ENCODE measurements at places on chromosomes 11 and 22.

GRCh38 chr11:34916843-34917770, 689 bp downstream of the PDHX start:
- peak overlapping the region; percentile 93 for H3K4me3 ChIP-seq
- H3K36me3 ChIP-seq = no peaks in the 10 kb centered on the region
- H3K27ac ChIP-seq = peak overlapping the region; percentile 93
- H3K4me1 ChIP-seq = peaks cover 3% of the 10 kb centered on the region

DNA sequence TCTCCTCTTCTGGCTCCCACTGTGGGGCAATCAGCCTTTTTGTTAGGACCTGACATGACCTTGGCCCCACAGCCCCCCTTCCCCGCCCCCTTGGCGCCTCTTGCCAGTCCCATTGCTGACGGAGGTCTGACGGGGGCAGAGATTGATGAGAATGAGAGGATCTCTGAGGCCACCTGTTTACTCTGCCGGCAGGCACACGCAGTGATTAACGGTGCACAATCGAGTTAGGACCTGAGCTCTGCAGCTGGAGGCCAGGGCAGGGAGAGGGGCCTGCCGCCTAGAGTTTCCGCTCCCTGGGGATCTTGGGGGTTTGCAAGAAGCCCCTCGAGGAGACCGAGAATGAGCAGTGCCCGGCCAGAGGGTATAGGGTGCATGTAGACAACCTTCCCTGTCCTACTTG, 6.8 kb upstream of the CHRM1 start:
- H3K36me3 ChIP-seq = no peaks in the 10 kb centered on the region
- H3K4me1 ChIP-seq = peaks cover 26% of the 10 kb centered on the region
- H3K27me3 ChIP-seq = peaks cover 65% of the 10 kb centered on the region
- H3K4me3 ChIP-seq = no peak overlapping the region

GRCh38 chr11:69808667-69809086, 10.5 kb downstream of the FGF3 start:
- H3K36me3 ChIP-seq = no peaks in the 10 kb centered on the region
- H3K27me3 ChIP-seq = peaks cover 60% of the 10 kb centered on the region
- H3K27ac ChIP-seq = no peak overlapping the region
- DNase-seq = peak; percentile 18
- H3K4me1 ChIP-seq = peaks cover 9% of the 10 kb centered on the region

DNA sequence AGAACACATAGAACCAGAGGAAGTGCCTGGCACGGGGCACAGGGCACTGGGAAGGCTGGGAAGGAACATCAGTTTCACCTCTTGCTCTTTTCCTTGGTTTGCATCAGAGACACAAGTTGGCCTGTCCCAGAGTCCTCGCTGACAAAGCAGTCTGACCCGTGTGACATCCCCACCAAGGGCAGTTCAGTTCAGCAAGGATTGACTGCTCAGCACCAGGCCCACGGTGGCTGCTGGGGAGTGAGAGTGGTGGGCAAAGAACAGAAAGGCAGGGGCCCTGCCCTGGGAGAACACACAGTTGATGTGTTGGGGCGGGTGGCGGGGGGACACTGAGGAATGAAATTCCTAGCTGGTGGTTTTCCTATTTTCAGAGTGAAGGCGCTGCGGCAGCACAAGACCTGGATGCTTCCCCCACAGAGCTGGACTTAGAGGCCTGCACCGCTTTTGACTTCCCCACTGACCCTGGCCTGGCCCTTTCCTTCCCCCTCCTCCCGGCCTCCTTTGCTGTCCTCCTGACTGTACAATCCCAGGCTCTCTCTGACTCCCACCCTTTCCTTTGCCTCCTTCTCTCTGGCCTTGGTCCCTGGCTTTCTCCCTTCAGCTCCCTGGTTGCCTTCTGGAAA, 2.2 kb upstream of the TMPRSS13 start:
- peaks cover 63% of the 10 kb centered on the region for H3K27me3 ChIP-seq
- no peaks in the 10 kb centered on the region for H3K36me3 ChIP-seq
- DNase-seq = no peak
- no peak overlapping the region for H3K4me3 ChIP-seq
- peaks cover 9% of the 10 kb centered on the region for H3K4me1 ChIP-seq

- H3K27ac ChIP-seq = peak overlapping the region; percentile 92
- peaks cover 47% of the 10 kb centered on the region for H3K36me3 ChIP-seq
- peaks cover 16% of the 10 kb centered on the region for H3K4me1 ChIP-seq
- peak overlapping the region; percentile 74 for H3K4me3 ChIP-seq
Observed at GRCh38 chr11:114308689-114309089, 12.5 kb downstream of the NNMT start.

GRCh38 chr11:14593671-14594070, 49.9 kb upstream of the PDE3B start:
- no peaks in the 10 kb centered on the region for H3K4me1 ChIP-seq
- H3K27me3 ChIP-seq = no peaks in the 10 kb centered on the region
- no peak overlapping the region for H3K4me3 ChIP-seq
- H3K27ac ChIP-seq = no peak overlapping the region

GRCh38 chr11:131375421-131375820, 5.0 kb downstream of the NTM start:
- H3K4me3 ChIP-seq = no peak overlapping the region
- H3K27me3 ChIP-seq = peaks cover 66% of the 10 kb centered on the region
- no peak overlapping the region for H3K27ac ChIP-seq
- H3K36me3 ChIP-seq = no peaks in the 10 kb centered on the region
- no peak for DNase-seq
- H3K4me1 ChIP-seq = no peaks in the 10 kb centered on the region

DNA sequence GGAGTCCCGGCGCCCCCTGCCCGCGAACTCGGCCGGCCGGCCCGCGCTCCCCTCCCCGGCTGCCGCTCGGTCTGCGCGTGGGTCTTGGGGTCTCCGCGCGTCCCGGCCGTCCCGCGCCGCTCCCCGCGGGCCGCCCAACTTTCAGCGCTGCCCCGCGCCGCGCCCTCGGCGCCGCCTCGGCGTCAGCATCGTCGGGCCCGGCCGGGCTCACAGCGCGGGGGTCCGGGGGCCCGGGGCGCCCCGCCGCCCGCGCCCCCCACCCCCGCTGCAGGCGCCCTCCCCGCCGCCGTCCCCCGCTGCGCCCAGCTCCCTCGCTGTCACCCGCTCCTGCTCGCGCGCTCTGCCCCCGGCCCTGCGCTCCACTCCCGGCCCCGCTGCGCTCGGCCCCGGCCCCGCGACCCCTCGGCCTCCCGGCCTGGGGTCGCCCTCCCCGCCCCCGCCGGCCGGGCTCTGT, at the start of gene KCNJ4:
TSS of gene KCNJ4 (minus strand) at position 124 of the 454 bp plus-strand sequence. CDS start 27,067 bp downstream, outside the sequence.
- H3K27me3 ChIP-seq = peaks cover 76% of the 10 kb centered on the region
- DNase-seq = no peak
- H3K27ac ChIP-seq = no peak within 1 kb of the TSS
- H3K36me3 ChIP-seq = no peaks in the 10 kb centered on the region
- H3K4me3 ChIP-seq = peak within 1 kb of the TSS; percentile 48

DNA sequence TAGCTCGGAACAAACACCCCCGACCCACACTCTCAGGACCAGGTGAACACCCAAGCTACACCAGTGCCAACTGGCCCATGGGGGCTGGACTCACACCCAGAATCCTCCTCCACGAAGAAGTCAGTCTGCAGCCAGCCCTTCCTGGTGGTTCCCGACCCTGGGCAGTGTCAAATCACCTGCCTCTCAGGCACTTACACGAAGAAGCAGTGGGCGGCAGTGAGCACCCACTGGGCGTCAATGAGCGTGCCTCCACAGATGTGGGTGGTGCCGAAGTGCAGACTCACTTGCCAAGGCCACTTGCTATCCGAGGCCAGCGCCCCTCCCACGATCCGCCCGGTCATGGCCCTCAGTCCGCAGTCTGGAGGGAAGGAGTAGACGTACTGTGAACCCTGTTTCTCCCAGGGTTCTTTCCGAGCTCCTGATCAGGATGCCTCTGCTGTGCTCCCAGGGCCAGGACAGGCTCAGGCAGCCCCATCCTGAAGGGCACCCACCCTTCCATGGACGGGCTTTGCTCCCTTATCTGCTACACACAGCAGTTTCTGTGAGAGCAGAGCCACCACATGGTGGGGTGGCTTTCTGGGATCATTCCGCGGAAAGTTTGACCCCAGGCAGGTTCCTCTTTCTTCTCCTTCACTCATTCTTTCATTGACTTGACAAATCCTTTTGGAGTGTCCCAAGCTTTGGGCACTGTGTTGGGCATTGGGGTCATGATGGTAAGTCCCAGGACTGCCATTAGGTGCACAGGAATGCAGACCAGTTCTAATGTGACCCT, 19.4 kb downstream of the TMPRSS13 start:
- H3K27me3 ChIP-seq = peaks cover 45% of the 10 kb centered on the region
- H3K36me3 ChIP-seq = no peaks in the 10 kb centered on the region
- no peak overlapping the region for H3K27ac ChIP-seq
- DNase-seq = no peak

DNA sequence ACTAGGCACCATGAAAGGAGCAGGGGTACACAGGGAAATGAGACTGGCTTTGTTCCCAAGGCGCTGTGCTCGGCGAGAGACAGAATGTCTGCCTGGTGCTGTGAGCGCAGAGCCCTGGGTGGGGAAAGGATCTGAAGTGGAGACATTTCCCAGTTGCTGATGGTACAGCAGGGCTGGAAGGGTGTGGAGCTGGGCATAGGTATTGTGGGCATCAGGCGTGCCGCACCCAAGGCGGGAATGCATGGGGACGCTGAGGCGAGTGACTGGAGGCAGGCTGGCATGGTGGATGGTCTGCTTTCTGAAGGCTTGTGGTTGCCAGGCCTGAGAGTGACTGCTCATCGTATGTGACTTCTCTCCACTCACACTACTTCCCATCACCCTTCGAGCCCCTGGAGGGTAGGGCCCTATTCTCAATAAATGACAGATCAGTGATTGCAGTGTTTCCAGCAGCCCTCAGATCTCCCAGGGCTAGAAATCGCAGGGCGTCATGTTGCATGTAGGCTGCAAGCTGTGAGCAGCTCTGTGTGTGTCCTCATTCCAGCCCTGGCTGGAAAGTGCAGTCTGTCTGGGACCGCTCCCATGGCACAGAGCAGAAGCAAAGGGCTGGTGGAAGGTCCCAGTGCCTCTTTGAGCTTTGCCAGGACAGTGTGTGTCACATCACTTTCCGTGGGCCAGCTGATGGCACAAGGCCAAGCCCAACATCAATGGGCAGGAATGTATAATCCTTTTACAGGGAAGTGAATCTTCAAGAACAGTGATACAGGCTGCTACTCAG, 67.7 kb downstream of the TBC1D22A start:
- H3K4me3 ChIP-seq = peak overlapping the region; percentile 55
- H3K27me3 ChIP-seq = no peaks in the 10 kb centered on the region
- peaks cover 35% of the 10 kb centered on the region for H3K4me1 ChIP-seq
- peak overlapping the region; percentile 92 for H3K27ac ChIP-seq
- peak; percentile 61 for DNase-seq

DNA sequence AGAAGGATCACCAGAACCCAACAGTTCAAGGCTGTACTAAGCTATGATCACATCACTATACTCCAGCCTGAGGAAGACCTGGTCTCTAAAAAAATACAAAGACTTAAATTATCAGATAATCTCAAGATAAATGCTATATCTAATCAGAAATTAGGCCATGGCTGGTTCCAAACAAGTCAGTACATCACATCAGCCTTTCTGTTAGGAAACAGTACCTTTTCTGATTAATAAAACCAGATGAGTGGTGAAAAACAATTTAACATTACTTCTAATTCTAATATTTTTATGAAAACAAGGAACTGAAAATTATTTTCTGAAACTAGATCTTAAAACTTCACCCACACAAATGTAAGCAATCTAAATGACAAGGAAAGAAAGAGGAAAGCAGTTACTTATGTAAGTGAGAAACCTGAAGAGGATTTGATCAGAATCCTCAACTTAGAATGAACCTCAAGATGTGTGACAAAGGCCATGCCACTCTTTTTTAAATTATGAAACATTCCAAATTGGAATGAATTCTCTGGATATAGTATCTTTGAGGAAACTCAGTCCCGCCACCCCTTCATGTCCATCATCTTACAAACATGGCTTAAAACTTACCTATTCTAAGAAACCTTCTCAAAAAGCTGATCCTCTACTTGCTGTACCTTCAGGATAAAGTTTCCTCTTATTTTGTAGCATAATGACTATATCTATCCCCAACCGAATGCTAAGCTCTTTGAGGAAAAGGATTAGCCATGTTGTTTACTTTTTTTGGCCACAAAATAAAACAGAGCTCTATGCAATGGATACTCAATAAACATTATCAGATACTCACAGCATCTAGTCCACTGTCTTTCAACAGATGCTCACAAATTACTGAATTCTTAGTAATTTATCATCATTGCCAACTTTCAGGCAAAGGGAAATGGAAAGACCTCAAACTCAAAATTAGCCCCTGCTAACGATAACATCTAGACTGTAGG, 132.0 kb downstream of the MRTFA start:
- no peak overlapping the region for H3K4me3 ChIP-seq
- no peaks in the 10 kb centered on the region for H3K27me3 ChIP-seq
- H3K4me1 ChIP-seq = peaks cover 3% of the 10 kb centered on the region

DNA sequence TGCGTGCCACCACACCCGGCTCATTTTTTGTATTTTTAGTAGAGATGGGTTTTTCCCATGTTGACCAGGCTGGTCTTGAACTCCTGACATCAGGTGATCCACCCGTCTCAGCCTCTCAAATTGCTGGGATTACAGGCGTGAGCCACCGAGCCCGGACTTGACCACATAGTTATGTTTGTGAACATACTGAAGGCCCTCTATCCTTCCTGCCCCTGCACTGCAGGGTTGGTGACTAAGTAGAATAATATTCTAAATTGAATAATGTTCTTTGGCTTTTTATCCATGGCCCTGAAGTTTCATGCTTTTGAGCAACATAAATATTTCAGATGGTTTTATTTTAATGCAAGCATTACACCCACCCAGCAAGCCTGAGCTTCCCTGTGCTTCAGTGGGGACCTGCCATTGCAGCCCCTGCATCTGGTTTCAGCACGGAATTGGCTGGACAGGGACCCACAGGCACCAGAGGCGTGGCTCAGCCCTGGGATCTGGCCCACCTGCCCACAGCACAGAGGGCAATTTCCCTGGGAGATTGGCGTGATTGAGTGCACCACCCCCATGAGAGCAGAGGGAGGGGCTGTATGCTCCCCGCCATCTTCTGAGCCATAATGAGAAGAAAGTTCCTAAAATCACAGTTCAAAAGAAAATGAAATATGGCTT, 460.5 kb downstream of the BRD1 start:
- H3K4me1 ChIP-seq = peaks cover 5% of the 10 kb centered on the region
- no peak overlapping the region for H3K27ac ChIP-seq

- DNase-seq = no peak
- no peaks in the 10 kb centered on the region for H3K36me3 ChIP-seq
- no peaks in the 10 kb centered on the region for H3K27me3 ChIP-seq
- peak overlapping the region; percentile 75 for H3K4me3 ChIP-seq
- H3K27ac ChIP-seq = peak overlapping the region; percentile 78
Observed at GRCh38 chr11:62444236-62444833, 25.5 kb downstream of the SCGB1A1 start.

- no peaks in the 10 kb centered on the region for H3K27me3 ChIP-seq
- H3K4me1 ChIP-seq = no peaks in the 10 kb centered on the region
- no peak overlapping the region for H3K27ac ChIP-seq
- H3K4me3 ChIP-seq = no peak overlapping the region
Observed at GRCh38 chr11:131483453-131483852, 113.0 kb downstream of the NTM start.

Measured in mesenchymal stem cell (in vitro differentiated cells and primary cell).